ENCODE measurements at places on chromosomes 6 and 20.

GRCh38 chr20:54115172-54115854, 44.9 kb upstream of the BCAS1 start:
- DNase-seq: no peak

DNA sequence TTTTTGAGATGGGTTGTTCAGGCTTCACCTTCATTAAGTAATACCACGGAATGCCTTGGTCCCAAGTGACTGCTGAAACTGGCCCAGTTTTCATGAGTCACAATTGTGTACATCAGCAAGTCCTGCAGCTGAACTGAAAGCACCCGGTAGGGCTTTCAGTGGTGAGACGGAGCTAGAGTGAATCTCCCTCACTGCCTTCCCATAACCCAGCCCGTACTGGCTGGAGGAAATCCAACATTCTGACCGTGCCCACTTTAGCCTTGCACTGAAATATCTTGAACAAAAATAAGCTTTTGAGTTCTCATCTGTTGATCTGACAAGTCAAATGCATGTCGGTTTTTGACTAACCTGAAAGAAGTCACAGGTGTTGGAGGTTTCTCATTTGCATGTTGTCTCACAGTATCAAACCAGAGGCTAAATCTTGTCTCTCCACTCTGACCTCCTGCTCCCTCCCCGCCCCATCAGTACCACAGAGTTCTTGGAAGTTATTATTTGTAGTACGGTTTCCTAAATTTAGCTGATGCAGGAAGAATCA, 35.9 kb downstream of the DUSP22 start:
- no peak for DNase-seq

DNA sequence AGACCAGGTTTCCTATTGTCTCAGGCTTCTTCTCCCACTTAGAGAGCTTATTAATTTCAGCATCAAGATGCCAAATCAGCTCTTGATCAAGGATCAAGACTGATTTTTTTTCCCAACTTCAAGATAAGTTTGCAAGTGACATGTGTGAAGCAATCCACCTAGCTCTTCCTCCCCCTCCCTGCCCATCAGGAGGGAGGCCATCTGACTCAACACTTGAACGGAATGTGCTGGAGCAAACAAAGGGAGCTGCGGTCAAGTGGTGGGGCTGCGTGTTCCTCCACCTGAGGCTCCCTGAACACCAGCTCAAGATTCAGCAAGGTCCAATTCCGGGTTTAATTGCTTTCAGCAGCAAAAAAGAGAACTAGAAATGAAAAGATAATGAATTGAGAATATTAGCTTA, 38.7 kb downstream of the TTI1 start:
- no peak for DNase-seq

- DNase-seq: no peak
Observed at GRCh38 chr6:169843991-169844390, 92.6 kb downstream of the ERMARD start.

DNA sequence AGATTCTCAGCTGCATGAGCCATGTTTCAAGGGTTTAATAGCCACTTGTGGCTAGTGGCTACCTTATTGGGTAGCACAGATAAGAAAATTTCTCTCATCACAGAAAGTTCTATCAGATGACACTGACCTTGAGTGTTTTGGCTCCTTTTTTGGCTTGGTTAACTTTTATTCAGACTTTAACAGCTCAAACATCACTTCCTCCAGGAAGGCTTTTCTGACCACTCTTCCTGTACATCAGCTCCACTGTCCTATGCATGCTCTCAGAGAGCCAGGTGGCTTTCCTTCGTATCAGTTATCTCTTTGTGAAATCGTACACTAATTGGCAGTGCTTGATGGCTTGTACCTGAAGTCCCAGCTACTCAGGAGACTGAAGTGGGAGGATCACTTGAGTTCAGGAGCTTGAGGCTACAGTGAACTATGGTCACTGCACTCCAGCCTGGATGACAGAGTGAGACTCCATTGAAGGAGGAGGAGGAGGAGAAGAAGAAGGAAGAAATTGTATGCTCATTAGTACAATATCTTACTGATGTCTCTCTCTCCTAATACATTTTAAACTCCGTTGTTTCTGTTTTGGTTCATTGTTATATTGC, 10.7 kb downstream of the MAFB start:
- no peak for DNase-seq

DNA sequence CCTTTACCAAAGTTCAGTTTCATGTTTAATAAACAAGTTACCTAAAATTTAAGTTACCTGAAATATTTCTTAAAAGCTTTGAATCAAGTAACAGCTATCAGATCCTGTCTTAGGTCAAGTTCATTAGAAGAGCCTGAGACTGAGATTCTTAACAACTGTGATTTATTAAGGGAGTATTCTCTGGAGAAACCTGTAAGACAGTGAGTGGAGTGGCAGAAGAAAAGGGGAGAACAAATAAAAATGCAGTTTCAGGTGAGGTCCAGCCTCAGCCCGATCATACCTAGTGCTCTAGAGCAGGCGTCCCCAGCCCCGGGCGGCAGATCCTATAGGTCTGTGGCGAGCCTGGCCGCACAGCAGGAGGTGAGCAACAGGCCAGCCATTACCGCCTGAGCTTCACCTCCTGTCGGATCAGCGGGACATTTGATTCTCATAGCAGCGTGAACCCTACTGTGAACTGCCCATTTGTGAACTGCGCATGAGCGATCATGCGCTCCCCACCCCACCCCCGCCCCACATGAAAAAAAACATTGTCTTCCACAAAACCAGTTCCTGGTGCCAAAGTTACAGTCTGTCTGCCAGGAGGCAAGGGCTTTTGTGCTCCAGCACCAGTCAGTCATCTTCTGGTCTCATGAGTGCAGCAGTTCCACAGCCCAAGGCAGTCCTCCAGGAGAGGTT, 59.2 kb upstream of the ADGRB3 start:
- DNase-seq: no peak

- no peak for DNase-seq
Observed at GRCh38 chr20:49377326-49377725, 99.5 kb upstream of the ZNFX1 start.
